Activated CD4-positive, alpha-beta T cell treated with anti-CD3 and anti-CD28 coated beads for 1 hour (primary cell): ENCODE measurements at places on chromosomes 1 and 21.

GRCh38 chr1:6391951-6392808 lies 1.4 kb downstream of the ACOT7 start:
- no peak for DNase-seq

DNA sequence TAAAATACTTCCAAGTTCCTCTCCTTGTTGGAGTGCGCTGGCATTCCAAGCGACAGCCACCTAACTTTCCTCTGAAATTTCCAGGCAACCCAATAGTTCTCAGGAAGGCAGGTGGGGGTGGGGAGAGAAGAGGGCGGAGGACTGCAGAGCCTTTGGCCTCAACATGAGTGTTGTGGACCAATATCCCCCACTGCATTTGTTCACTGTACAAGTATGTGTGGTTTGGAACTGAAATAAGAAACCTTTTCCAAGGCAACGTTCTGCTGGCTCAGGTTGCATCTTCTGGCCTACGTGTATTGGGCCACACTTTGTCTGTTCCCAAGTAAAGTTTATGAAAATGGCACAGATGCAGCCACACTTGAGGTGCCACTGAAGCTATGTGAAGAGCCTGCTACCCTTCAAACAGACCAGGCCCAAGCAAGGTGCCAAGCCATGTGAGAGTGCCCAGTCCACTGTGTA lies 153.4 kb downstream of the DHRS3 start:
- DNase-seq, result no peak

GRCh38 chr1:207009182-207009850 lies 23.2 kb downstream of the C1orf116 start:
- DNase-seq, result no peak

DNA sequence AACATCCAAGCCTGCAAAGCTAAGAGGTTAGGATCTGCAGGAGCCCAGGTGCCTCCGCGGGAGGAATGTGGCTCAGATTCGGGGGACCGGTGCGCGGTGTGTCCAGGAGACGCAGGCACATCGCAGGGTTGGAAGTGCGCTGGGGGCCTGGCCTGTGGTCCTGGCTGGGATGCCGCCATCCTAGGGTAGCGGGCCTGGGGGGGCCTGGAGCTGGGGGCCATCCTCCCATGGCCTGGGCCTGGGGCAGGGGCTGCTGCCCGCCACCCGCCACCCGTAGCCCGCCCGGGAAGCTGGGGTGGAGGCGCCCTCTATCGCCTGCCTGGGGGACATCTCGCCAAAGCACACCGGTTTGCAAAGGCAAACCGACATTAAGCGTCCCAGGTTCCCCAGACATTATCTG lies 170.6 kb upstream of the ARHGEF16 start:
- DNase-seq, result no peak

GRCh38 chr1:79787631-79788030 lies 781.1 kb upstream of the ADGRL4 start:
- DNase-seq, result no peak

GRCh38 chr21:42040411-42041180 lies 30.4 kb upstream of the ZBTB21 start:
- DNase-seq, result no peak

DNA sequence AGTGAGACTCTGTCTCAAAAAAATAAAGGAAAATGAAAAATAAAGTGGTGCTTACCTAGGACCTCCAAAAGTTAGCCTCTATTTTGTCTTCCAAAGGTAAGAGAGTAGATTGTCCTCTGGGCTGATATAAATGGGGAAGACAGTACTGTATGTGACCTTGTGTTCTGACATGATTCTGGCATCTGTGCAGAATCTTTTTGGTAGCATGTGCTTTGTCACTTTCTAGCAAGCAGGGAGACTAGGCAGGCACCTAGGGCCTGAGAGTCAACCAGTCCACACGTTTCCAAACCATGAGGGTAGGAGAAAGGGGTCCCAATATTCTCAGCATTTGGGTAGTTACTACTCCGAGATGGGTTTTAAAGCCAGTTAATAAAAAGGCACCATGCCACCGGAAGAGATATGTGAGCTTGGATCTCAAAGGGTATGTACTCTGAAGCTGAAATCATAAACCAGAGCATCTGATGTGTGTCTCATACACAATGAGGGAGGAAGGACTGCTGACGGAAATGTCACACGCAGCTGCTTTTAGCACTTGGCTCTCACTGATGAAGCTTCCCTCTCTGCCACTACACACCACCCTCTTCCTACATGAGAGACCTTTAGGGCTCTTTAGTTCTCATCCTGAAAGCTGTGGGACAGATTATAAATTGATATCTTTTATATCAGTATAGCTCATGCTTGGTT lies 27.0 kb upstream of the SLC16A1 start:
- no peak for DNase-seq

DNA sequence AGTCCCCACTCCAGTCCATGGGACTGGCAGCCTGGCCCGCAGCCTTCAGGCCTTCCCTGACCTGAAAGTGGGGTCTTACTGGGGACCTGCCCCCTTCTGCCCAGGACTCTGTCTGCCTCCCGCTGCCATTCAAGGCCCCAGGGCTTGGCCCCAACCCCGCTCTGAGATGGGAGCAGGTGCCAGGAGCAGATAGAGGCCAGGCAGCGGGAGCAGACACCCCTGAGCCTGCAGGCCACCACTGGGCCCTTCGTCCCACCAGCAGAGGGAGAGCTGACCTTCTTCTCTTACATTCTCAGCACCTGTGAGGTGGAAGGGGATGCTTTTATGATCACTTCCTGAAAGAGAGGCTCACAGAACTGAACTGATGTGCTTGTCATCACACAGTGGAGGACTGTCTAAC lies 62.2 kb upstream of the TINAGL1 start:
- DNase-seq, result no peak

DNA sequence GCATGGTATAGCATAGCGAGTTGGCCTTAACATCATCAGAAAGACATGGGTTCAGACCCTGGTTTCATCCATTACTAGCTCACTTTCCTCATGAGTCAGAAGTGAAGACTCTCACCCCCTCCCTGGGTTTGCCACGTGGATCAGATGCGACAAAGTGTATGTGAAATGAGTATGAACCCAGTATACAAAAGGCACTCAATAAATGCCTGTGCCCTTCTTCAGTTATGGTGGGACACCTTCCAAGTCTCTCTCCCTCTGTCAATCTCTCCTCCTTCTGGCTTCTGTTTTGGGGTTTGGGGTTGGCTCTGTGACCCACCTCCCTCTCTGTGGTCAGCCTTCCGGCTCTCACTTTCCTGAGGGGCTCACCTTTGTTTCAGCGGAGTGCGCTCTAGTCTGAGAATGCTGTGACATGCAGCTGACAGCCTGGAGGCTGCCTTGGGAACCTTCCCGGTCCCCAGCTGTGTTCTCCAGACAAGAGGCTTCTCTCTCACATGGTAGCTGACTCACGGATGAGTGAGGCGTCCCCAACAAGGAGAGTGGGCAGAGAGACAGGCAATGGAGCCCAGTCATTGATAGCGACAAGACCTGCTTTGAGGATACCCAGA lies 155.0 kb upstream of the EDN2 start:
- no peak for DNase-seq

GRCh38 chr21:45152265-45152746 lies 77.9 kb downstream of the ADARB1 start:
- DNase-seq, result peak; percentile 47

GRCh38 chr21:35323947-35324346 lies 274.8 kb upstream of the RUNX1 start:
- DNase-seq, result no peak

GRCh38 chr21:32334980-32335531 lies 36.4 kb downstream of the MRAP start:
- no peak for DNase-seq

DNA sequence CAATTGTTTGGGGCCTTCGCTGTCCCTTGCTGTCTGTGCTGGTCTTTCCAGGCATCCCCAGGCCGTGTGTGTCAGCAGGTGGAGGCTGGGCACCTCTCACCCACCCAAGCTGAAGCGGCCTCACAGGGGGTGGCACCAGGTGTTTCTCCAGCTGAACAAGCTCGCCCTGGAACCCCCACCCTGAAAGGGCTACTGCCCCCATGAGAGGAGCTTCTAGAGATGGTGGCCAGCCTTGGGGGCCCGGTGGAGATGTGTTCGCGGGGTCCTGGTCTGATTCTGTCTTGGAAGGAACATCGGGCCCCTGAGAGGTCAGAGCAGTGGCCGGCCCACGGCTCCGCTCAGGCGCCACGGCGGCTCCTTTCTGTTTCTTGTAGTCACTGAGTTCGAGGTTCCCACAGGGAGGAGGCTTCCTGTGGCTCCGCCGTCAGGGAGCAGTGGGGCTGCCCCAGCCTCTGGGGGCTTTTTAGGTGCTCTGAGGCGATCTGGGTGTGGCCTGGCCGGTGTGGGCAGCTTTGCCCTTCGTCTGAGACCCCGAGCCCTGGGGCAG lies 46.9 kb downstream of the SKI start:
- DNase-seq, result no peak

GRCh38 chr1:92884195-92884594 lies 52.4 kb downstream of the RPL5 start:
- no peak for DNase-seq

- no peak for DNase-seq
These were observed 640.2 kb downstream of the PTPRC start for GRCh38 chr1:199279067-199279466.

- DNase-seq, result peak; percentile 0
These were observed 5.5 kb downstream of the SIM2 start for GRCh38 chr21:36704281-36704957.

GRCh38 chr1:196466654-196467053 lies 141.6 kb downstream of the KCNT2 start:
- no peak for DNase-seq

GRCh38 chr1:185014941-185015340 lies 30.4 kb upstream of the RNF2 start:
- DNase-seq, result no peak

GRCh38 chr1:212951947-212952640 lies 1.8 kb downstream of the VASH2 start:
- no peak for DNase-seq
